Hindlimb muscle (tissue), 1 donor: ENCODE measurements at places on chromosomes 3 and 15. TPM values are rescaled to one million over a fixed set of nuclear protein-coding genes. Genes with fewer than 3 reads are reported as not detected.

SIDT1 gene
- 1.7 TPM for polyA plus RNA-seq

PRR20G gene
- polyA plus RNA-seq = not detected

PPM1L gene
- polyA plus RNA-seq = 12.6 TPM

GUCA1C gene
- not detected for polyA plus RNA-seq

WWTR1 gene
- 85.2 TPM for polyA plus RNA-seq

DNA sequence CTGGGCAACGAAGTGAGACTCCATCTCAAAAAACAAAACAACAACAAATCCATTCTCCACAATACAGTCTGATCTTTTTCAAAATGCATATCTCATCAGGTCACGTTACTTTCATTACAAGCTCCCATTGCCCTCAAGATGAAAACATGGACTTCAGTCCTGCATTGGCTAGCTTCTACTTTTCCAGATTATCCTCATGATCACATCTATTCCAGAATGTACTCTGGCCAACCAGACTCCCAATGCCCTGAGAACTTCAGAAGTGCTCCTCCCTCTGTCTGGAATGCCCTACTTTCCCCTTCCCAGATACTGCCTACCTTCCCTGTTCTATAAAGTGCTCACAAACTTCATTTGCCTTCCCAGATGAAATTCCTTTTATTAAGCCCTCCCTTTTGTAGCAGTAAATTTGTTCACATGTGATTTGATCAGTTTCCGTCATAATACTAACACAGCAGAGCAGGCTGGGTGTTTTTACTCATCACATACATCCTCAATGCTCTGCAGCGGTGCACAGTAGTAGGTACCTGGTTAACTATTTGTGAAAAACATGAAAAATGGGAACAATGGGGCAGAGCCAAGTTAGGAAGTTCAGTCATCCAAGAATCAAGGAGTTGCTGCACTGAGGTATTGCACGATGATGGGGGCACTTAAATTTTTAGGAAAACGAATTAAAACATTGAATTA is 5.3 kb downstream of the RPL22L1 start:
- DNase-seq = no peak

GRCh38 chr3:58570851-58571250 is 6.3 kb downstream of the FAM107A start:
- DNase-seq = no peak

DNA sequence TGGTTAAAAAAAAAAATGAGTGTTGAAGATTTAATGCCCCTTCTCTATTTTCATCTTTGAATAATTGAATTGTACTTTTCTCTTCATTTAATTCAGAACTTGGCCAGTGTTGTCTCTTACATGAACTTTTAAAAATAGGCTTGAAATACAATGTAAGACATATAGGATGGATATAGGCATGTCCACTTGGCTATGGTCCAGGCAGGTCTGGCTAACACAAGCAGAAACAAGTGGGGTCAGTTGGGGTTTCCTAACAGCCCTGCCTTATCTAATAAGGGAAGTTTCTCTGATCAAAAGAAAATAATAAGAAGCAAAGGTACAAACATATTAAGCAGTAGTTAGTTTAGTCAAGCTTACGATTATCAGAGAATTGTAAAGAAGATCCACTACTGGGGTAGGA is 19.1 kb upstream of the PAK6 start:
- DNase-seq = no peak

GRCh38 chr3:171950373-171950772 is 89.0 kb upstream of the FNDC3B start:
- no peak for DNase-seq
